Suppressor macrophage (primary cell): ENCODE measurements at places on chromosomes 1 and 21.

- no peak for DNase-seq
Measured at GRCh38 chr1:203931953-203932352, 70.6 kb downstream of the SNRPE start.

- no peak for DNase-seq
Measured at GRCh38 chr1:244874974-244875579, 10.7 kb upstream of the HNRNPU start.

DNA sequence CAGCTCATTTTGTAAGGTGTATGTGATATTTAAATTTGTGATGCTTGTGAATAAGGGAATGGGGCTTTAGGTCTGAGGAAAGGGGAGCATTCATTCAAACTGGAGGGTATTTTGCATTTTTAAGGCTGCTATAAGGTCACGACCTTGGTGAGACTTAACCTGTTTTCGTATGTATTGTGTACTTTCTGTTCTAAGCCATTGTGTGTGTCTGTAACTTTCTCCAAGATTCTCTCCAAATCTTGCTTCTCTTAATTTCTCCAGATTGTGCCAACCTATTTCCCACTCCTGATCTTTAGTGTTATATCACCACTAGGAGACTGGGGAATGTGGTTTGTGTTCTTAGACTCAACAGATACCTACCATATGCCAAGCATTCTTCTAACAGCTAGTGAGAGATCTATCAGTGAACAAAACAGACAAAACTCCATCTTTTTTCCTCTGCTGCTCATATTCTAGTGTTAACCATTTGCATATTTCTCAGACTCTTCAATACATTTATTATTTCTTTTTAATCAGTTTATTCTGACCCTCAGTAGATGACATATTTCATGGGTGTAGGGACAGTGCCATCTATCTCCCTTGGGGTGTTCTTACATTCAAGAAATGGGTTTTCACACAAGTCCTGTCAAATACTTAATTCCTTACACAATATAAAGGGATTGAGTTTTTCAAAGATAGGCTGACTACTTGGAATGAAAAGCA is 27.5 kb downstream of the ATP1B1 start:
- DNase-seq, result no peak

DNA sequence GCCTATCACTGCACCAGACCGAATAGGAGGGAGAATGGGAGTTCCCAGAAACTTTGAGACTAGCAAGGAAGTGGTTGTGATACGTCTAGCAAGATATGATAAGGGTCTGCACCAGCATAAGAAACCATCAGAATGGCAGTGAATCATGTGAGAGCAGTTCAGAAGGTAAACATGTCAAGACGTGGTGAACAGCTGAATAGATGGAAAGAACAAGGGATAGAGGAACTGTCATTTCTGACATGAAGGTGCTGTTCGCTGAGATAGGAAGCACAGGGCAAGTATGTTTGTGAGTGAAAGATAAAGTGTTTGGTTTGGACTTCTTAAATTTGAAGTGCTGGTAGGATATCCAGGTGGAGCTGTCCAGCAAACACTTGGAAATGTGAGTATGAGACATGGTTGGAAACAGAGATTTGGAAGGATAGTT is 1.1 kb upstream of the AGO1 start:
- no peak for DNase-seq

DNA sequence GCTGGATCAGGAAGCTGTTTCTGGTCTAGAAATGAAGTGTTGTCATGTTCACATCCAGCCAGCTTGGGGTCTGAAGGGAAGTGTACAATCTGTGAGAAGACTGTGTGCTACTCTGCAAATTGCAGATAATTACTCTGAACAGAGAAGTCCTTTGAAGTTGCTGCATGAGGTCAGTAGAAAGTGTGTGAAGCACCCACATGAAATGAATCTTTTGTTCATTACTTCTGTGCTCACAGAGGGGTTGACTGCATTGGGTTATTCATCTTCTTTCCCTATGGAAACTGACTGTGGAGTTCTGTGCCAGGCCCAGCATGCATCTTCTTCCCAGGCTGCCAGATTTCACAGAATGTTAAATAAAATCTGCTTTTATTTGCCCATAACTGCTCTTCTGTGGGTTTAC is 47.1 kb downstream of the CTH start:
- peak; percentile 6 for DNase-seq

GRCh38 chr1:27047914-27048313 is 35.3 kb upstream of the TENT5B start:
- no peak for DNase-seq

GRCh38 chr1:1437033-1437903 is 1.8 kb downstream of the VWA1 start:
- DNase-seq, result no peak

GRCh38 chr1:109483672-109484518 is at the start of gene ATXN7L2:
ATXN7L2 (plus strand) TSS chr1:109483905; CDS start chr1:109483954, 49 bp downstream.
- DNase-seq, result peak; percentile 97

- peak; percentile 82 for DNase-seq
Measured at GRCh38 chr1:108699375-108700332, 7.5 kb downstream of the PRPF38B start.

- no peak for DNase-seq
Measured at GRCh38 chr1:170377440-170377839, 154.5 kb upstream of the GORAB start.
